Stromal cell of bone marrow (primary cell): ENCODE measurements at places on chromosomes 16 and 17.

- DNase-seq = no peak
Observed at GRCh38 chr16:22322741-22323140, 25.5 kb downstream of the POLR3E start.

GRCh38 chr17:66965801-66966262 is 1.3 kb downstream of the CACNG4 start:
- no peak for DNase-seq

GRCh38 chr17:35147375-35147905 is at the start of gene UNC45B:
Gene UNC45B (plus strand): TSS chr17:35147817. CDS start chr17:35148264, 447 bp downstream.
- no peak for DNase-seq

DNA sequence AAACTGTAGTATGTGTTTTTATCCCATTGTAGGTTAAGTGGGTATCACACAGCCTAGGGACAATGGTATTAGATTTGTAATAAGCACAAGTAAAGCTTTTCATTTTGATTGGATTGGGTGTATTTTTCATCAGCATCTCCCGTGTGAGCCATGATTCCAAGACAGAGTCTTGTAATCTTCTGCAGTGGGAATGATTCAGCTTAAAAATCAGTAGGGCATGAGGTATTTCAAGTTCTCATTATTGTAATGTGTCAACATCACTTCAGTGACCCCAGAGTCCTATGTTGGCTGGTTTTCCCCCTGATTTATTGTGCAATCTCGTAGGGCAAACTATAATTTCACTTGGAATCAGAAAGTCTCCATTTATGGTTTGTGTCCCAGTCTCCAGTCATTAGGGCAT is 833.2 kb upstream of the RBFOX1 start:
- DNase-seq = no peak

DNA sequence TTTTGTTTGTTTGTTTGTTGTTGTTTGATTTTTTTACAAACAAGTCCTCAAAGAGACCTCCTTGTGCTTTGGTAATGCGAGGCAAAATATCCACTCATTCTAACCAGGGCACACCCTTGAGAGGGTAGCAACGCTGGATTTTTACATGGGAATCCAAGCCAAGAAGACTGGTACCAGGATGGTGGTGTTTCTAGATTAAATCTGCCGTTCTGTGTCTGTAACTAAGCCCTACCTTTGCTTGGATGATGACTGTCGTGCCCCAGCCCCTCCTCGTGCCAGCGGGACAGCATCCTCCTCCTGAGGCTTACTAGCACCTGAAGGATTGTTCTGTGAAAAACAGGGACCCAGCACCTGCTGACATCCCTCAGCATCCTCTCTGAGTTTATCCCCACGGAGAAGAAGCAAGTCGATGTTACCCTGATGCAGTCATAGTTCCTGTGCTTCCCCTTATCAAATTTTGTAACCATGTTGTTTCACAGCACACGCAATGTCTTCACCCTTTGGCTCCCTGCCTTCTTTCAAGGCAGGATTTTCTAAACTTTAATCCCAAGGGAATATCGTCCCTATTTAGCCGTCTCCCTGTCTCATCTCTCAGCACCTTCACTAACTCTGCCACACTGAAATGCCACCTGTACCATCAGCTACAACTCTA is 5.1 kb upstream of the HSBP1 start:
- no peak for DNase-seq
